NB4 (cell line): ENCODE measurements at places on chromosomes 2 and 18.

GRCh38 chr2:223000872-223001796, 50.9 kb upstream of the KCNE4 start:
- DNase-seq, result no peak

DNA sequence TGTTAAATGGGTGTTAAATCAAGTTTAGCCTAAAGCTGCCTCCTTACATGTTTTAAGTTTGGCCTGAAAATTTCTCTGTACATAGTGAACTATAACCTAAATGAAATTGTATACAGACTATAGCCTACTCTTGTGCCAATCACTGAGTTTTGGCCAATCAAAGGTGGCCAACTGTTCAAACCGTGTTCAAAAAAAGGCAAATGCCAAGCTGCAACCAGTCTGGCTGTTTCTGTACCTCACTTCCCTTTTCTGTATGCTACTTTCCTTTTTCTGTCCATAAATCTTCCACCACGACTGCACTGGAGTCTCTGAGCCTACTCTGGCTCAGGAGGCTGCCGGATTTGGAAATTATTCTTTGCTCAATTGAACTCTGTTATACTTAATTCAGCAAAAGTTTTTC, 121.0 kb downstream of the SPOPL start:
- DNase-seq, result peak; percentile 7

DNA sequence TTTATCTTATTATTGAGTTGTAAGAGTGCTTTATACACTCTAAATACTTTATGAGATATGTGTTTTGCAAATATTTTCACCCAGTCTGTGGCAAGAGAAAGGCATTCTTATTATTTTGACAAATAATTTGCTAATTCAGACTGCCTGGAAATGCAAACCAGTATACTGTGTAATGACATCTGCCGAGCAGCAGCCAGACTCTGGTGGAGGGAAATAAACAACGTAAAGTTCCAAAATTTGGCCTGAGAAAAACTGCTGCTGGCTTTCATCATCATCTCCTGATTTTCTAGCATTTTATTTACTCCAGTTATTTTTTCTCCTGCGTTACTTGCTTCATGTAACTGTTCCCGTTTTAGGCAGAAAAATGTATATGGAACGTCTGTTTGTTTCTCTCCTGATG, 161.6 kb downstream of the RNF152 start:
- no peak for DNase-seq

DNA sequence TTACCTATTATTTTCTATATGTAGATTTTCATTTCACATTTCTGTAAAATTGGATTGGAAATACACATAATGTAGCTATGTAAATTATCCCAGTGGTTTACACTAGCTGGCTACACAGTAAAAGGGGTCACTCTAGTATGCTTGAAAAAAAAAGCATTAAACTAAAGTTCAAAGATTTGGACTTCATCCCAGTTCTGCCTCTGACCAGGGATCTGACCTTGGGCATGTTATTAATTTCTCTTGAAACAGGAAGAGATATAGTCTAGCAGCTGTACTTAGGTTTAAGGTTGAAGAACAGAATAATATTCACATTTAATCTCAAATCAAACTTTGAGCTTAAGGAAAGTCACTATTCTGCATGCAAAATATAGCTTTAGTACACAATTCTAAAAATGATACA, 64.5 kb upstream of the RPE start:
- no peak for DNase-seq

GRCh38 chr2:179181002-179181401, 83.6 kb downstream of the SESTD1 start:
- DNase-seq, result no peak

- no peak for DNase-seq
Measured at GRCh38 chr2:212922701-212923100, 228.7 kb downstream of the IKZF2 start.

DNA sequence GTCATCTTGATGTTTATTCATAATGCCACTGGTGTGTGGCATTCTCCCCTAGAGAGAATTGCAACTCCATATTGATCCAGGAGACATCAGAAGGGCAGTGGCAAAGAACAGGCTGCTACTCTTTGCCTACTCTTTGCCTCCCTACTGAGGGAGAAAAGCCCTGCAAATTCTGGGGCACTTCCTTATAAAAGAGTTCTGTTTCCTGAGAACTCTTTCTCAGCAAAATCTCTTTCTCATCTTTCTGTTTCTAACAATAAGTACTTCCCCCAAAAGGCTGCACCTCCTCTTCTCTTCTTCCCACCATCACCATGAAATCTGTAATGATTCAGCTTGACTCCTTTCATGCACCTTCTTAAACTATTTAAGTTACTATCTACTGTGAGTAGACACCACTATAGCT, 270.3 kb downstream of the MREG start:
- no peak for DNase-seq

- DNase-seq, result peak; percentile 61
Measured at GRCh38 chr18:79950515-79951341, 725 bp downstream of the SLC66A2 start.

- no peak for DNase-seq
Measured at GRCh38 chr18:42520138-42520537, 565.1 kb downstream of the PIK3C3 start.

DNA sequence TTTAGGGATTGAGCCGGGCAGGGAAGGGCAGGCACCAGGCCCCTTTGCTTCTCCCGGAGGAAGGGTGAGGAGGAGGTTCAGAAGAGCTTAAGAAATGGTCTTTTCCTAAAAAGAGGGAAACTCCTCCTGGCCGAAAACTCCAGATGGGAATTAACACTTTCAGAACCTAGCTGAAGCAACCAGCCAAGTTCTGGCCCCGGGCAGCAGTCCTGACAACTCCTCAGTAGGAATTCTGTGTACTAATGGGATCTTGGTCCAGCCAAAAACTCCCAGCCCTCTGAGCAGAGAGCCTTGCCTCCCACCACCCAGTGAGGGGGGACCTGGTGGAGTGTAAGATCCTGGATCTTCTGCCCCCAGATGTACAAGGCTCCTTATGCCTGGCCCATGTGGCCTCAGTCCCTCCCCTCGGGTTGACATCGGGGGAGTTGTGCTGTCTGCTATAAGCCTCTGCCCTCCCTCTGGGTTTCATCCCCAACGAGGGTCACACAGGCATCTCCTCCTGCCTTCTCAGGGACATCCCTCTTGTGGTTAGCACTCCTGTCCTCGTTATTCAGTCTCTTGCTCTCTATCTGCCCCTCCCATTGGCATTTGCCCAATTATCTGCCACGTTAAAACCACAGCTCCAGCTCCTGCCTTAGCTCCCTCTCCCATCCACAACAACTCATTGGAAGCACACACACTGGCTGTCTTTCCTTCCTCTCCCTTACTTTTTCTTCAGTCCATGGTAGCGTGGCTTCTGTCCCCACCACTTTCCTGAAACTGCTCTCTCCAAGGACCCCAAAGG, 184.6 kb downstream of the CYP26B1 start:
- no peak for DNase-seq

DNA sequence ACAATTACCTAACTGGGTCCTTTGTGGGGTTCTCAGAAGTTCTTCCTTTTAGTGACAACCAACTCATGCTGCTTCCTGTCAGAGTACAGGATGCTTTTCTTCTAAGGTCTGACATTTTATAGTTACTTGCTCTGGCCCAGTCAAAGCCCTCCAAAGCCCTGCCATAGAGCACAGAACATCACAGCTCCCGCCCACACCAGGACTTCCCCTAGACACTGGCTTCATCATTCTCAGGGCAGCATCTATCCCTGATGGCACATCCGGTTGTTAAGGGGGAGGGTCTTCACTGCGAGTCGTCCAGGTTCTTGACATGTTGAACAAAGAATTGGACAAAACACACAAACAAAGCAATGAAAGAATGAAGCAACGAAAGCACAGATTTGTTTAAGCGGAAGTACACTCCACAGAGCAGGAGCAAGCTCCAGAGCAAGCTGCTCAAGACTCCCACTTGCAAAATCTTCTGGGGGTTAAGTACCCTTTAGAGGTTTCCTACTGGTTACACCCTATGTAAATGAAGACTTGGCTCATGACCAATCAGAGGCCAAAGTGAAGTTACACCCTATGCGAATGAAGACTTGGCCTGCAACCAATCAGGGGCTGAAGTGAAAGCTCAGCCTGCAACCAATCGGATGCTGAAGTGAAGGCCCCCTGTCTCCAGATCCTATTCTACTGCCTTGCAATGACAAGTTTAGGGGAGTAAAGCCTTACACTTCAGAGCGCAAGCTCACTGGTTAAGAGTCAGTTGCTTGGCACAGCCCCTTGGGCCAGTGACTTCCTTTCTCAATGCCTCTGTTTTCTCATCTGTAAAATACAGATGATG, 79.0 kb downstream of the HDAC4 start:
- DNase-seq, result peak; percentile 56

- peak; percentile 34 for DNase-seq
Measured at GRCh38 chr2:170972296-170973224, 43.5 kb downstream of the GORASP2 start.

GRCh38 chr2:169260246-169260645, 102.1 kb downstream of the LRP2 start:
- DNase-seq, result peak; percentile 17

DNA sequence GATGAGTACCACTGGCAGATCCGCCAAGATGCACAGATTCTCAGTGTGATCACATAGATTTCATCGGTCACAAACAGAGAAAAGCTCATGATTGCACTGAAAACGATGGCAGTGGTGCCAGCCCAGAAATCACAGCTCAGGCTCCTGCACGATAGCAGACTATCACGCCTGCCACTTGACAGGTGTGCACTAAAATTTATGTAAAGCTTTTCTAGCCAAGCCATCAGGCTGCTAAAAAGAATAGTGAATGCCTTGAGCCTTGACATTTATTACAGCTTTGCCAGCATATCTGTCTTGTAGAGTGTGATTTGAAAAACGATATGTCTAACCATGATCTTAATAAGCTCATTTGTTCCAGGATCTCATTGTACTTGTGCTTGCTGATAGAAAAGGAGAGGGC, 409.5 kb upstream of the CWC22 start:
- no peak for DNase-seq

GRCh38 chr2:85804583-85804982, 50.8 kb downstream of the ATOH8 start:
- DNase-seq, result peak; percentile 68

- DNase-seq, result peak; percentile 18
Measured at GRCh38 chr2:105910497-105911238, 166.0 kb downstream of the NCK2 start.

- no peak for DNase-seq
Measured at GRCh38 chr2:16124881-16125613, 184.7 kb downstream of the MYCN start.

DNA sequence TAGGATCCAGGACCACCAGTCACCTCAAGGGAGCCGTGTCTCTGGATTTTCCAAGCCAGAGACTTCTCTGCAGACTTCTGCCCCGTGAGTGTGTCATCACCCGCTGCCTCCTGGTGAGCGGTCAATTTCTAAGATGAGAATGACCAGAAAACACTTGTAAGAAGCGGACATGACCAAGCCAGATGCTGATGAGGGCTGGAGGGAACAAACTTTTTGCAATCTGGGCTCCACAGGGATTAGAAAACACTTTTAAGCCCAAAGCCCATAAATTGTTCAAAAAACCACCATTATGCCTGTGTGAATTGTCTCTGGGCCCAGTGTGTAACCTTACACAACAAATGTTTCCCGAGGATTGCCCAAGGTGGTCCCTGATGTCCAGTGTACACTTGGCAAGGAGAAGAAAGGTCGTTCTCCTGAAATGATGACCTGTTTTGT, 5.3 kb upstream of the NPPC start:
- DNase-seq, result no peak

- no peak for DNase-seq
Measured at GRCh38 chr18:64095056-64095455, 53.8 kb downstream of the LINC00305 start.

DNA sequence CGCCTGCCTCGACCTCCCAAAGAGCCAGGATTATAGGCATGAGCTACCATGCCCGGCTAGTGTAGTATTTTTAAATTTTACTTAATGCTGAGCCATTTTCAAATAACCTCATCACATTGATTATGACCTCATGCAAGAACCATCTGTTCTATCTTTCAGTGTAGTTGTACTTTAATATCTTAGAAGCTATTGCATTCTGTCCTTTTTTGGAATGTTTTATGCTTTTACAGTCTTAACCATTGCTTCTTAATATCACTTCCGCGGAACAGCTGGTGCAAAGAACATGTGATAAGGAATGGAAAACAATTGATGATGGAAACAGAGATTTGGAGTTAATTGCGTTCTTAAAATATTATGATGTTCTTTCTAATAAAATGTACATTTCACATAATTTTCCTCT, 2.7 kb downstream of the GEN1 start:
- no peak for DNase-seq

GRCh38 chr2:139122711-139123158, 342.5 kb upstream of the NXPH2 start:
- peak; percentile 34 for DNase-seq

DNA sequence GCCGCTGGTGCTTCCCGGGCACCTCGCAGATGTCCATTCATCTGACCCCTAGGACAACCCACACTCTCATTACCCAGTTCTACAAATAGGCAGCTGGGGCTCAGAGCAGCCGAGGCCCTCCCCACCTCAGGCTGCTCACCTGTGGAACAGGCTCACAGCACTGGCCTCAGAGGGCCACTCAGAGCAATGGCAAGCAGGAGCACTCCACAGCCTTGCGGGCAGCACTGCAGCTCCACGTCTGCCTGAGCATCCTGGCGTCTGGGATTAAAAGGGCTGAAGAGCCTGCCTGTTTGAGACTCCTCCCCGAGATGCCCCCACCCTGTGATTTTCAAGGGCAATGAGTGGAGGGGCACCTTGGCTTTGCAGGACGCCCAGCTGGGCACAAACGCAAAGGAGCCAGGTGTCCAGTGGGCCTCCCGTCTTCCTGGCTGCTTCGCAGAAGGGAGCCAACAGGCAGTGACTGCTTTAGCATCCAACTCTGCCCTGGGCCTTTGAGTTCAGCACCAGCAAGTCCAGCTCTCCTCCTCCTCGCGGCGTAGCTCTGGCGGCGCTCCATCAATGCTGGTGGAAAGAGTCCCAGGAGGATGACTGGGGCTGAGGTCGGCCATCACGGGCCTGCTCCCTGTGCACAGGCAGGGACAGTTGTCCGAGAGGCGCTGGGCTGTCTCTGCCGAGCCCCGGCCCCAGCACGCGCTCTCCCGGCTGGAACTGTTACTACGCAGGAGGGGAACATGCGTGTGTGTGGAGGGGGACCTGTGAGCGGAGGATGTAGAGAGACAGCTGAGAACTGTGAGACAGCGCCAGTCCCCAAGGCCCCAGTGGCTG, 297.2 kb downstream of the NDUFA10 start:
- no peak for DNase-seq

GRCh38 chr18:33755931-33756560, 178.0 kb downstream of the ASXL3 start:
- peak; percentile 31 for DNase-seq

- DNase-seq, result no peak
Measured at GRCh38 chr2:23554054-23554697, 169.2 kb downstream of the KLHL29 start.

GRCh38 chr18:28736223-28736622, 559.3 kb upstream of the CDH2 start:
- no peak for DNase-seq

GRCh38 chr2:105571445-105571987, 172.7 kb upstream of the FHL2 start:
- peak; percentile 65 for DNase-seq

- DNase-seq, result no peak
Measured at GRCh38 chr2:144479659-144480058, 40.3 kb downstream of the ZEB2 start.
